ENCODE measurements at places on chromosomes 6 and 20. TPM values are rescaled to one million over a fixed set of nuclear protein-coding genes. Genes with fewer than 3 reads are reported as not detected.

PROKR2 gene
- total RNA-seq = not detected

PLG gene
- total RNA-seq = not detected

THBS2 gene
- total RNA-seq = 84.0 TPM

GRIK2 gene
- not detected for total RNA-seq

DNA sequence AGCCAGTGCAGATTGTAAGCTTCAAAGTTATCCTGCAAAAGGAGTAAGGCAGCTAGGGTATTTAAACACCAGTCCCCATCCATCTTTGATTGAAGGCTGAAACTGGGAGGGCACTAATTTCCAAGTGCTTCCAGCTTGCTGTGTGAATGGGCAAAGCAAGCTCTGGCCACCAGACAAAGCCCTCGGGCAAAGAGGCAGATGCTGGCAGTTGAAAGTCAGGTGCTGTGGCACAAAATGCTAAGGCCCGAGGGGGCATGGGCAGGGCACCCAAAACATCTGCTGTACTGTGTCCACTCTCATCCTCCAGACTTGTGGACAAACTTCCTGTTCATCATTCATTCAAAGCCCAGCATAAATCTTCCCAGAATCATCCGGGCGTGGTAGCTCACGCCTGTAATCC, 62.9 kb downstream of the TRMT6 start:
- H3K27ac ChIP-seq = no peak overlapping the region
- no peaks in the 10 kb centered on the region for H3K27me3 ChIP-seq
- H3K4me3 ChIP-seq = no peak overlapping the region

- H3K4me1 ChIP-seq = no peaks in the 10 kb centered on the region
- no peak for DNase-seq
- no peaks in the 10 kb centered on the region for H3K36me3 ChIP-seq
- no peak overlapping the region for H3K27ac ChIP-seq
- no peak overlapping the region for H3K4me3 ChIP-seq
Measured at GRCh38 chr6:67506352-67506751, 1128.7 kb upstream of the ADGRB3 start.

- H3K27ac ChIP-seq = no peak overlapping the region
- no peaks in the 10 kb centered on the region for H3K27me3 ChIP-seq
- H3K4me1 ChIP-seq = no peaks in the 10 kb centered on the region
Measured at GRCh38 chr6:125867483-125867942, 76.8 kb downstream of the NCOA7 start.

DNA sequence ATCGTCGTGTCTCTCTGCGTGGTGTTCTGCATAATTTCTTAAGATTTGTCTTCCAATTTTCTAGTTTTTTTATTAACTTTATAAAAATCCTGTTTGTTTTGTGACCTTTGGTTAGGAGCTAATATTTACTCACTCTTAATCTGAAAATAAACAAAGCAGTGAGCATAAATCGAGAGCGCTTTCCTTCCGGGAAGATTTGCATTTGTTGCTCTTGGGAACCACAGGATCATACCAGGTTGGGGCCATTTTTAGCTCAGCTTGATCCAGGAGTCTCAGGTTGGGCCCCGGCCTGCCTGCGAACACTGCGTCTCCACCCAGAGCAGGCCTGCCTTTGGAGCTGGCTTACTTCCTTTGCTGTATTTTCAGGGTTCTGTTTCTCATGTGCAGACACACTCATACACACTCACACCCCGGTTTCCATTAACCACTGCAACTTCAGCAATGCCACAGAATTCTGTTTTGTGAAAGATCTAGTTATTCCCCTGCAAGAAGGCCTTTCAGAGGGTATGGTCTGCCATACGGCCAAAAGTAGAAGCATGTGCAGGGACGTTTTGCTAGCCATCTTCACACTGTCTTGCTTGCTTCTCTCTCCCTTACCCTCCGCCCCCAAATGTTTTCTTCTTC, 17.3 kb downstream of the BPHL start:
- H3K4me1 ChIP-seq = no peaks in the 10 kb centered on the region
- no peaks in the 10 kb centered on the region for H3K36me3 ChIP-seq
- no peaks in the 10 kb centered on the region for H3K27me3 ChIP-seq
- no peak overlapping the region for H3K4me3 ChIP-seq
- no peak overlapping the region for H3K27ac ChIP-seq

- H3K4me3 ChIP-seq = no peak overlapping the region
- H3K27ac ChIP-seq = no peak overlapping the region
- DNase-seq = no peak
- H3K36me3 ChIP-seq = no peaks in the 10 kb centered on the region
- H3K4me1 ChIP-seq = no peaks in the 10 kb centered on the region
Measured at GRCh38 chr6:44157152-44157521, 1.5 kb upstream of the CAPN11 start.

DNA sequence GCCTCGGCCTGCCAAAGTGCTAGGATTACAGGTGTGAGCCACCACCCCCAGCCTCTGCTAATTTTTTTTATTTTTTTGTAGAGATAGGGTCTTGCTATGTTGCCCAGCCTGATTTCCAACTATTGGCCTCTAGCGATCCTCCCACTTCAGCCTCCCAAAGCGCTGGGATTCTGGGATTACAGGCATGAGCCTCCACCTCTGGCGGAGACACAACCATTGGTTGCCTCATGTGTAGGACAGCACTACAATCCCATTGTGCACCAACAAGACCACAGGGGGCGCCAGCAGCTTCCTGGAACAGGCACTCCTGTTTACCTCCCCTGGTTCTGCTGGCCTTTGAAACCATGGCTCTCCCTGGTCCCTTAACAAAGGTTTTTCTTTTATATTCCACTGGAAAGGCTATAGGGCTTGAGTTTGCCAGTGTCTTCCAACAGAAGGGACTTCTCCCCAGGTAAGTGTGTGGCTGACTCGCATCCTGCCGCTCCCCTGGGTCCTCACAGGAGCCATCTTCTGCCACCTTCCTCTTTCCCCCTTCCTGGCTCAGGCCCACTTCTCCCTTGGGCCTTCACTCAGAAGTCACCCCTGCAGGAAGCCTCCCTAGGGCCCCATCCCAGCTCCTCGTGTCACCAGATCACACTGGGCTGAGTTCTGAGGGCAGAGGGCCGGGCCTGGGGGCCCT, 39.2 kb upstream of the TLDC2 start:
- no peak overlapping the region for H3K4me3 ChIP-seq
- H3K4me1 ChIP-seq = peaks cover 8% of the 10 kb centered on the region
- DNase-seq = peak; percentile 60
- H3K27ac ChIP-seq = peak overlapping the region; percentile 88
- no peaks in the 10 kb centered on the region for H3K27me3 ChIP-seq

DNA sequence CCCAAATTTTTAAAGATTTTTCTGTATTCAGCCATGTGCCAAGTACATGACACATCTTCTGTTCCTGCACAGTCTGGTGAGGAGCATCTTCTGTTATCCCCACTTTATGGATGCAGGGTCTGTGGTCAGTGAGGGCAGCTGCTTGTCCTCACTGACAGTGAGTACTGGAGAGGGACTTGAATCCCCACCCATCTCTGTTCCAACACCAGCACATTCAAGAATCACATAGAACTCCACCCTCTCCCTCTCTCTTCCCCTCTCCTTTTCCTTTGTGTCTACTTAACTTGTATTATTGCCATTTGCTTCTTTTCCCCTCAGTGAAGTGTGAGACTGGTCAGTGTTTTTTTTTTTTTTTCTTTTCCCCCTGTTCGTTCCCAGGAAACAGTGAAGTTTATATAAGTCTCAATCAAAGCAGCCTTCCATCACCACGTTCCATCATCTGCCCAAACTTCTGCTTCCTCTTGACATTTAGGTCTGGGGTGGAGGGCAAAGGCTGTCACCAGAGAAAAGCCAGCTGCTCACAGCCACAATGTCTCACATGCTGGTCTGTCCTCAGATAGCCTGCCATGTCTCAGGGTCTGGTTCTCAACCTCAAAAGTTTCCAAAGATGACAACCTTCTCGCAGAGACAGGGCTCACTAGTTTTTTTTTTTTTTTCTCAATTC, 110.0 kb upstream of the SSTR4 start:
- H3K36me3 ChIP-seq = no peaks in the 10 kb centered on the region
- H3K4me1 ChIP-seq = no peaks in the 10 kb centered on the region
- DNase-seq = no peak
- no peak overlapping the region for H3K27ac ChIP-seq
- H3K4me3 ChIP-seq = no peak overlapping the region

DNA sequence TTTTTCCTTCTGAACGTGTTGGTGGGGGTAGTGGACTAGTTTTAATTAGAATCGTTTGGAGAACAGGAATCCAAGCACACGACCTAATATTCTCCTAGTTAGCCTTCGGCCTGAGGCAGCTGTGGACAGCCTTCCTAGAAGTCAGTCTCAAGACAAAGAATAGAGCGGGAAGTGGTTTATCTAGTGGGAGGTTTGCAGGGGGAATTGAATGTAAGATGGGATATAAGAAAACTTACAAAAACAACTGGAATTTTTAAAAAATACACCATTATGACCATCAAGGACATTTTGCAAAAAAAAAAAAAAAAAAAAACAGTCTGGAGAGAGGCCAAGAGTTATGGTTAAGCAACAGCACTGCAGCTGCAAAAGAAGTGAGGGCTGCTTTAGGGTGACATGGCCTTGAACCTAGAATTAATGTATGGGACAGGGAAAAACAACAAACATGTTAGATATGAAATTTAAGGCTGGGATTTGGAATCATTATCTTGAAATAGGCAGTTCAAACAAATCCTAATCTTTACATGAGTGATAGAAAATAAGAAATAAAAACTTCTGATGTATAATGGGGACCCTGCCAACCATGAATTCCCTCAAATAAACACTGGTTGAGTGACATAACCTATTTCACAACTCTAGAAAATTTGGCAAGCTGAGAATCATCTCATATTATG, 40.2 kb downstream of the PLAGL1 start:
- no peak overlapping the region for H3K4me3 ChIP-seq
- H3K36me3 ChIP-seq = no peaks in the 10 kb centered on the region
- no peak for DNase-seq

GRCh38 chr6:116533233-116533957, 12.1 kb downstream of the TRAPPC3L start:
- no peaks in the 10 kb centered on the region for H3K36me3 ChIP-seq
- H3K27ac ChIP-seq = no peak overlapping the region
- no peak for DNase-seq
- H3K4me3 ChIP-seq = no peak overlapping the region

- no peaks in the 10 kb centered on the region for H3K4me1 ChIP-seq
- H3K4me3 ChIP-seq = no peak overlapping the region
- H3K27ac ChIP-seq = no peak overlapping the region
Measured at GRCh38 chr20:20561172-20561571, 151.3 kb downstream of the RALGAPA2 start.
